ENCODE measurements at places on chromosomes 1 and 21.

DNA sequence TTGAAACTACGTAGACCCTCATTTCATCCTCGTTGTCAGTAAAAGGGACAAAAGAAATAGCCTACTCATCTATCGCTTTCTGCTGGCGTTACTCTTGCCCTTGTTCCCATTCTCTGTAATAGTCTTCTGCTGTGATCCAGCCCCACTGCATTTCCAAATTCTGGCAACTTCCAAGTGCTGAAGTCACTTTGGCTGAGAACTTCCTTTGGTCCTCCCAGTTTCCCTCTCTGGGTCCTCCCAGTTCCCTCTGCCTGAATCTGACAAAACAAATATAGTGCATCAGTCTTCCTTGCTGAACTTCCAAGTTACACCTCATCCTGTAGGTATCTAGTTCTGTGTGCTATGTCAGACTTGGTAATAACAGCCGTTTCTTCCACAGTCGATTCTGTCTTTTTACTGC, 47.0 kb upstream of the PLA2G4A start:
- no peak for DNase-seq

DNA sequence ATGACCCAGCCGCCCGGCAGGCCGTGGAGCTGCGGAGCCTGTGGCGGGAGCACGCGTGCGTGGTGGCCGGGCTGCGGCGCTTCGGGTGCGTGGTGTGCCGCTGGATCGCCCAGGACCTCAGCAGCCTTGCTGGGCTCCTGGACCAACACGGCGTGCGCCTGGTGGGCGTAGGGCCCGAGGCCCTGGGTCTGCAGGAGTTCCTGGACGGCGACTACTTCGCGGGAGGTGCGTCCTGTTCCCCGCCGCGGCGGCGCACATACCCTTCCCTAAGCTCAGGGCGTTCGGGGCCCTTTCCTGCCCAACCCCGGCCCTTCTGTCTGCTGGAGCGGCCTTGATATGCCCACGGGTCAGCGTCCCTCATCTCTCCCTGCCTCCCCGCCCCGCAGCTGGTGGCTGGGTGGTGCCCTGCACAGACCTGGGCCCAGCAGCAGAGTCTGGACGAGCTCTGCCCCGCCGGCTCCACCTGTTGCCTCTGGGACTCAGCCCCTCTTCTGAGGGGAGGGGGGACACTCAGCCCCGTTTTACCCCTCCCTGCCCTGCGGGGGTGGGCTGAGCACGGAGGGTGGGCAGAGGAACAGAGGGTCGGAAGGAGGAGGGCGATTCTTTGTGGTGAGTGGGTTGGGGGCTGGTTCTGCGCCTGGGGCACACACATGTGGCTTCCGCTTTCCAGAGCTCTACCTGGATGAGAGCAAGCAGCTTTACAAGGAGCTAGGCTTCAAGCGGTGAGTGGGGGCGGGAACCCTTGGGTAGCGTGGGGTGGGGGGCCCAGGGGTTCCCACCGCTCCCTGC, 688 bp downstream of the PRXL2B start:
- no peak for DNase-seq

DNA sequence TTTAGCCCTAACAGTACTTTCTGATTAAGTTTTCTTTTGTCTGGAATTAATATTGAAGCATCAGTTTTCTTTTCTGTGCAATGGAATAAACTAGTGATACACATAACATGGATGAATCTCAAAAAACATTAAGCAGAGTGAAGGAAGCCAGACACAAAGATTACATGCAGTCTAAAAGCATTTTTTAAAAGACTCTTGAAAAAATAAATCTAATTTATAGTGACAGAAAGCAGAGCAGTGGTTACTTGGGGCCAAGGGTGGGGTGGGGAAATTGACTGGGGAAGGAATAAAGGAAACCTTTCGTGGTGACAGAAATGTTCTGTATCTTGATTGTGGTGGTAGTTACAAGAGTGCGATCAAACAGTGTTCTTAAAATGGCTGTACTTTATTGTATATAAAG, 20.2 kb upstream of the ST6GALNAC3 start:
- DNase-seq, result no peak

DNA sequence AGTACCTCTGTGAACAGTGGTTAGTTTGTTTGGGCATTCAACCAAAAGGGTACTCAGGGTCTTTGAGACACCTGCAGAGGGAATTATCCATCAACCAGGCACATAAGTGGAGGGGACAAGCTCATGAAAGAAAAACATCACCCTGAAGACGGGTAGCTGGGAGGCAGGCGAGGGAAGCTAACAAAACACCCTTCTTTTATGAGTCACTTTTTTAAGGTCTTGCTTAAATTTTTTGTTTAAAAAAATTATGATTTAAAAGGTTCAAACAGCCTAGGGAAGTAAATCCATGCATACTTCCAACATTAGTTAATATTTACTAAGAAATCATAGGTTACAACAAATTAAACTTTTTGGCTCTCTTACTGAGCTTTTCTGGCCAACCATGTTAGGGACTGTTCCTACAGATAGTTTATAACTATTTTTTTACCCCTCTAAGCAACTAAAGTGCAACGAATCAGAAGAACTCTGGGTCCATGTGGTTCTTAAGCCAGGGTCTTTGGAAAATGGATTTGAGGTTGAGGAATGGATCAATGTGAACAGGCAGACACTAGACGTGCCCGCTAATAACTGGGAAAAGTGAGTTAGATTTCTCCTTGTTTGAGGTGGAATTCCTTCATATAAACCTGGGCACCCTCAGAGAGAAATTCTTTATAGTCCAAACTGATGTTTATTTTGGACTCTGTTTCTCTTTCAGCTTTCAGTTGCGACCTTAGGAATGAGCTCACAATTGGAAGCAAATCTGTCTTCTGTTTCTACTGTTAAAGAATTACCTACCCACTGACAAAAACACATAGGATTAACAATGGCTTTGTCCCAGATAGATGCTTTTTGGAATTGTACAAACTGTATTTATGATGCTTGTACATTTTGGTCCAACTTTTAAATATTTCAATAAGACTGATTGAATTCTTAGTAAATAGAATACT, 123.0 kb downstream of the LYPLAL1 start:
- DNase-seq, result no peak

DNA sequence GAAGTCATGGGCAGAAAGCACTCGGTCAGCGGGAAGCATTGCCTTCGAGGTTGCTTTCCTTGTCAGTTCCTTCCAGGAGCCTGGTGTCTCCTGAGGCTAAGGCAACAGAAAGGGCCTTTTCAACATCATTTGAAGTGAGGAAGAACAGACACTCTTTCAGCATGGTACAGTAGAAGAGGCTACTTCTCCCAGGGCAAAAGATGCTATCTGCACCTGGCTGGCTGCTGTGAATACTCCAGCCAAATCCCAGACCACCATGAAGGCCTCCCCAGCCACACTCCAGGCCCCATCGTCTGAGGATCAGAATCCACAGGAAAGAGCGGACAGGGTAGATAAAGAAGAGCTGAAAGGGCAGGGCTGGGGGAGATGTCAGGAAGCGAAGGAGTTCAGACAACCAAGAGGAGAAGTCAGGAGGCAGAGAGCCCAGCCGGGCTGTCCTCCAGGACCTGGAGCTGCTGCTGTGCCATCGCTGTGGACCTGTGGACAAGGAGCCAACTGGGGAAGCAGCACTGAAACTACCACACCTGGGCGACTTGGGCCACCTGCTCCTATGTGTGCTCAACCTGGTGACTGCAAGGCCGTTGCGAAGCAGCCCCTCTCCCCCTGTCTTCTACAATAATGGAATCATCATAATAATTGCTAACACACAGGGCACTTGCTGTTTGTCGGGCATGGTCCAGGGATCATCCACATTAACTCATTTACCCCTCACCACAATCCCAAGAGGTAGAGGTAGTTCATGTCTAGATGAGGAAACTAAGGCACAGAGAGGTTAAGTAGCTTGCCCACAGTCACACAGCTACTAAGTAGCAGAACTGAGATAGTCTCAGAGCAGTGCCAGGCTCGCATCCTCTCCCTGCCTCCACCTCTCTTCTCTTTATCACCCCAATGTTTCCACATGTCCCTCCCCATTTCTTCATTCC, 88.0 kb upstream of the ZBTB40 start:
- DNase-seq, result no peak

- DNase-seq, result no peak
These were observed 86.9 kb upstream of the ZBTB40 start for GRCh38 chr1:22364764-22365163.
